ENCODE measurements at places on chromosomes 1 and 21.

DNA sequence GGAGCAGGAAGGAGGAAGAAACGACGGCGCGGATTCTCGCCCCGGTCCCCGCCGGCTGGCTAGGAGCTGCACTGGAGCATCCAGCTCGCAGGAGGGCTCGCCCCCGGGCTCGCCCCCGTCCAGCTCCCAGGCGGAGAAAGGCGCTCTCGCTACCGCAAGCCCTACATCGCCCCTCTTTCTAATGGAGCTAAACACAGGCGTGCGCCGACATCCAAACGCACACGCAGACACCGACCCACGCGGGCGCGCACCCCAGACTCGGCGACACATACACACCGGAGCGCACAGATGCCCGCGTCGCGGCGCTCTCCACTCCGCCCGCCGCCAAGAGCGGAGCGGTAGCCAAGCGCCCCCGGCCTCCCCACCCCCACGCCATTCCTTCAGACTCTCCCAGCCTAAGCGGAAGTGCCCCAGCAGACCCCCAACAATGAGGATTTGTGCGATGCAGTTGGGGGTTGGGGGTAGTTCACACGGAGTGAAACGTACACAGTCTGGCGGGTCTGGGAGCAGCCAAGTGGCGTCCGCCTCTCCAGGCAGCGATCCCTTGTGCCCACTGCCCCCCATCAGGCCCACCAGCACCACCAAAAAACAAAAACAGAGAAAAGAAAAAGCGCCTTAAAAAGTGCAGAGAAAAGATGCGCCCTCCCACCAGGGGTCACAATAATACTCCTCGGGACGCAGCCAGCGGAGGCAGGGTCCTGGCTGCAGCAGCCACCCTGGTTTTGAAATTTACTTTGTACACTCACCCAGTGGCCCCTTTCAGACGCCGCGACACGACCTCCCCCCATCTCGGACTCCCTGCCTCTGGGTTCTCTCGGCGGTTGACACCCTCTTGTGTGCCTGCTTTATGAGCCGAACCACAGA is 1.4 kb downstream of the DAB1 start:
- DNase-seq = no peak

GRCh38 chr1:115813727-115814126 is 27.2 kb downstream of the NHLH2 start:
- no peak for DNase-seq

DNA sequence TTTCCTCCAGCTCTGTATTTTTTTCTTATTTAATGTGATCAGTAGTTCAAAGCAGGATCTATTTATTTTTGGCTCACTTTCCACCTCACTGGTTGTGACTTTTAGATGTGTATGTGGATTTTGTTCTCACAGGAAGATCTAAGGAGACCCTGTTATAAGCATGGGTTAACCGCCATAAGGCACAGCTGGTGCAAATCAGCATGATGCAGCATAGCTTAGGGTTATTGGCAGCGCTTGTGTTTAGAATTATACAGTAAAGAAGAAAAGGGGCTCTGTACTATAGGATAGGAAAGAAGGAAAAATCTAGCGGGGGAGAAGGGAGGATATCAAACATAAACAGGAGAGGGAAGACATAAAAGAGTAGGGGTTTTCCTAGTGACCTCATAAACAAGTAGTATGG is 26.9 kb upstream of the RGL1 start:
- no peak for DNase-seq

- no peak for DNase-seq
Measured at GRCh38 chr1:55074455-55074854, 35.1 kb downstream of the PCSK9 start.

DNA sequence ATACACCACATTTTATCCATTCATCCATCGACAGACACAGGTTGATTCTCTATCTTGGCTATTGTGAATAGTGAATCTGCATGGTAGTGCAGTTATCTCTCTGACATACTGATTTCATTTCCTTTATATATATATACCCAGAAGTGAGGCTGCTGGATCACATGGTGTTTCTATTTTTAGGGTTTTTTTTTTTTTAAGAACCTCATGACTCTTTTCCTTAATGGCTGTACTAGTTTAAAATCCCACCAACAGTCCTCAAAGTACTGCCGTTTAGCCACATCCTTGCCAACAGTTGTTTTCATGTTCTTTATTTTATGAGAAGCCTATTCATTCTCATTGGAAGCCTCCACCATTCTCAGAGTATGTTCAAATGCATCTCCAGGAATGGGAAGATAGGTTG is 258.7 kb upstream of the SNX7 start:
- no peak for DNase-seq

DNA sequence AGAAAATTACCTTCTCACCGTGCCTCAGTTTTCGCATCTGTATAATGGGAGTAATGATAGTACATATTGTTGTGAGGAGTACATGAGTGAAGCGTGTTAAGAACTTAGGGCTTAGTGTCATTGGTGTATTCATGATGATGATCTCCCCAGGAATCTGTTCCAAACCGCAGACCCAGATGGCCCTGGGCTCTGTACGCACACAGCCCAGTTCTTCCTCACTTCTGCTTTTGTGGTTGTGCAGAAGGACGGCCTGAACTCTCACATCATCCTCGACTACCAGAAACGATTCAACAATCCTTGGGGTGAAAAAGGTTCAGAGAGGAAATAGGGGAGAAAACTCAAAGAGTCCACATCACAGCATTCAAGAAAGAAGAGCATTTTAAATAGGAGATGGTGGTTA is 323.0 kb downstream of the CAMTA1 start:
- DNase-seq = no peak

- no peak for DNase-seq
Measured at GRCh38 chr1:21865943-21866706, 54.1 kb downstream of the LDLRAD2 start.

DNA sequence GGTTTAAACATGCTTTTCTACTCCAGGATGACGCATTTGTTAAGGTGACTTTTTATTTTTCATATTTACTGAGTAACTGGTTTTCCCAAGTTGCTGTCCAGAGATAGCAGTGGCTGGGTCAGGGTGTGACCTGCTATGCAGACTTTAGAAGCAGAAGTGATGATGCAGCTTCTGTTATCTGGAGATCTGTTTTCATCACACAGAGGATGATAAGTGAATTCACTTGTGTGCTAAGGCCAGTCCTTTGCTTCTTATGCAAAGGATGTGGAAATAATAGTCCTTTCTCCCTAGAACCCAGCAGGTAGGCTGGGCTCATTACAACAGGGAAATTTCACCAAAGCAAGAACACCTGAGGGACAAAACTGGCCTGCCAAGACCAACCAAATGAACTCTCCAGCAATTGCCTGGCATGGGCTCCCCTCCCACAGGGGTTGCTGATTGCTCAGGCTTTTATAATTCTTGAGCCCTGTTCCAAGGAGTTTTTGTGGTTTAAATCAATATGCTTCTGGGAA is 97.8 kb upstream of the LPGAT1 start:
- DNase-seq = no peak

DNA sequence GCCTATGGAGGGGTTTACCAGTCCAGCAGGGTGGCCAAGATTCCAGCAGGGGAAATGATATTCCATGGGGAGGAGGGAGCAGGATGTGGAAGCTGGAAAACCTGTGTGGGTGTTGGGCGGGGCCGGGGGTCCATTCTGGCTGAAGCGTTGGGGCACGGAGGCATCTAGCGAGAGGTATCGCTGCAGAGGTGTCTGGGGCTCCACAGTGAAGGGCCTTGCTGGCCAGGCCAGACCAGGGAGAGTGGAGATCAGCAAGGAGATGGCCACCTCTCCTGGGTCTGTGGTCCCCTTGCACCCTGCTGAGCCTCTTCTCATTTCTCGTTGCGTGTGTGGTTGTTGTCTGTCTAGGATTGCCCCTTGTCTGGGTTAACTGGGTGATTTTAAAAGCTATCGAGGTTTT is 6.2 kb downstream of the COQ8A start:
- no peak for DNase-seq

Measured in NCI-H1436 treated with DMSO at 0.1 percent for 48 hours (cell line).